ENCODE measurements at places on chromosomes 6 and 20.

GRCh38 chr6:41471064-41471895 is 74.9 kb upstream of the FOXP4 start:
- no peak for DNase-seq

- DNase-seq: peak; percentile 85
Measured at GRCh38 chr6:110179406-110180227, at the start of gene WASF1. WASF1 (minus strand) TSS chr6:110179670; CDS start chr6:110127601, 52,069 bp downstream.

DNA sequence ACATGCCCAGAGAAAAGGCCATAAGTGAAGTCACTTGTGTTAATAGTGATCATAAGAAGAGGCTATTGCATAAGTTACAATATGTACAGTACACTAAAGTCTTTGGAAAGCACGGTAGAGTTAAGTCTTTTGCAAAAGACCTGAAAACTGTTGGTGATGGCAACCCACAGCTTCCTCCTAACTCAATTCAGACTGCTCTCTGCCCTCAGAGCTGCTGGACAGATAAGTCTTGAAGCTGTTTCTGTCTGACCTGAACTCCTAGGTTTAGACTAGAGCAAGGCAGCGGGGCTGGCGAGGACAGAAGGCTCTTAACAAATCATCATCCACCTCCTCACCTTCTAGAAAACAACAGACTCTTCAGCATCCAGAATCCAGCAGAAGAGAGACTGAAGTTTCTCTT is 125.4 kb downstream of the CD24 start:
- no peak for DNase-seq

DNA sequence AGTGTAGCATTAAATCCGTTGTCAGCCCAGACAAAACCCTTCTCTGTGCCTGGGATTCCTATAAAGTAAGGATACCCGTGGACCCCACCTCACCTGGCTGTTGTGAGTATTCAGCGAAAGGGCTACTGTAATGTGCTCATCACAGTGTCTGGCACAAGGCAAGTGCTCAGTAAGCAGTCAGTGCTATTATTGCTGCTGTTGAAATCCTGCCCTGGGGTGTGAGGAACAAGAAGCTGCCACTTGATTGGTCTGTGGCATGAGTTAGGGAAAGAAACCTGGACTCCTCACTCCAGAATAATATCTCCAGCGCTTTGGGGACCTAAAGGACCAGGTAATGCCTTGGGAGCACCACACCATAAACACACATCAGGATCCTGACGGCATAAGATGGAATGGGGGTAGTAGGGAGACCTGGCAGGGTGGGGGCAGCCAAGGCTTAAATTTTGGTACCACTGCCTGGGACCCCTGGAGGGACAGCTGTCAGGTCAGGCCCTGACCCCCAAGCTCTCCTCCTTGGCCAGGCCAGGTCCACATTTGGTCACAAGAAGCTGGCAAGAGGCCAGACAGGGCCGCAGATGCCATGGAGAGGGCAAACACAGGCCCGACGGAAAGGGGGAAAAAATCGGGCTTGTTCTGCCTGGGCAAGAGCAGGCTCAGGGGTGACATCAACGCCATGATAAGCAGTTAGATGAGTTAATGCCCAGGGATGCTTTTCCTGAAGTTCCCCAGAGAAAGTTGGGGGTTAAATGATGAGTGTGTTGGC is 66.5 kb downstream of the MRPL14 start:
- DNase-seq: no peak

GRCh38 chr6:128275681-128276080 is 244.7 kb downstream of the PTPRK start:
- no peak for DNase-seq

DNA sequence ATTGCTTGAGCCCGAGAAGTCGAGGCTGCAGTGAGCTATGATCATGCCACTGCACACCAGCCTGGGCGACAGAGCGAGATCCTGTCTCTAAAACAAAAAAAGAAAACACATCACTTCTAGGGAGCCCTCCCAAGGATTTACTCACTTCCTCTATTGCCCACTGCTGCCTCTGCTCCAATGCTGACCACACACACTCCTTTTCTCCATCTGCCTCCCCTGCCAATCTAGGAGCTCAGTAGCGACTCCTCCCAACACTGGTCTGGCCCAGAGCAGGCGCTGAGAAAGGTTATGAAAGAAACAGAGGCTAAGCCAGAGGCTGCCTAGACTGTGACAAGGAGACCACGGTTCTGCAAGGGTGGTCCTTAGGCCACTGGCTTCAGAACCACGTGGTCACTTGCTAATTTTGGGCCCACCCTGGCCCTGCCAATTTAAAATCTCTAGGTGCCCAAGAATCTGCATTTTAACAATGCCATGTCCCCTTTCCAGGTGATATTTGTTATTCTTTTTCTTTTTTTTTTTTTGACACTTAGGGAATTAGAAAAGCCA is 1.3 kb upstream of the E2F1 start:
- no peak for DNase-seq

DNA sequence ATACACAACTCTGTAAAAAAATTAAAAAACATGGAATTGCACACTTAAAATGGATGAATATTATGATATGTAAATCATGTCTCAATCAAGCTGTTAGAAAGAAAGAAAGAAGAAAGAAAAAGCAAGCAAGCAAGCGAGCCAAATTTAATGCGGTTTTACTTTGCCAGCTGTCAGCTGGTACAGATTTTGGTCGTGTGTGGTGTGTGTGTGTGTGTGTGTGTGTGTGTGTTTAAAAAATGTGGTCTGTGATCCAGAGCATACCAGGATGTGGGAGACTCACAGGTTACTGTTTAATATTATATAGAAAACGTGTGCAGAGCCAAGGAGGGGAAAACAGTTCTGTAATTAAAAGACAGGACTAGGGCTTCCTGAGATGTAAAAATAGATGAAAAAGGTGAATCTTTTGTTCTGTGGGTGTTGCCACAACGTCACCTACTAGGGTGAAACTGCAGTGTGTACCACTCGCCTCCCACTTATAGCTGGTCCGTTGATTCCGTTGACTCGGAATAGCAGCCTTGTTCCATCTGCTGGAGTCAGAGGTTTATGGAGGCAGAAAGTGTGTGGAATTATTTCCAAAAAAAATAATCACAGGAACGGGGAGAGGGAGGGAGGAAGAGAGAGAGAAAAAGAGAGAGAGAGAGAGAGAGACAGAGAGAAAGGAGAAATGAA is 197.7 kb downstream of the BCAS1 start:
- DNase-seq: no peak

GRCh38 chr6:147116056-147116455 is 88.2 kb upstream of the STXBP5 start:
- no peak for DNase-seq

All from stimulated activated CD4-positive, alpha-beta T cell treated with anti-CD3 and anti-CD28 coated beads, Interleukin-12 subunit alpha, Interleukin-12 subunit beta, amount 100 ng/mL, for 4 hours (primary cell).